ENCODE measurements at places on chromosomes 5 and 9.
A peak's percentile ranks its signal among the peaks of the same experiment; 100 is the strongest.

- no peak for DNase-seq
These were observed 3.6 kb downstream of the SYNPO start for GRCh38 chr5:150644058-150644457.

- DNase-seq, result peak; percentile 92
These were observed 70.2 kb upstream of the AGXT2 start for GRCh38 chr5:35117967-35118366.

DNA sequence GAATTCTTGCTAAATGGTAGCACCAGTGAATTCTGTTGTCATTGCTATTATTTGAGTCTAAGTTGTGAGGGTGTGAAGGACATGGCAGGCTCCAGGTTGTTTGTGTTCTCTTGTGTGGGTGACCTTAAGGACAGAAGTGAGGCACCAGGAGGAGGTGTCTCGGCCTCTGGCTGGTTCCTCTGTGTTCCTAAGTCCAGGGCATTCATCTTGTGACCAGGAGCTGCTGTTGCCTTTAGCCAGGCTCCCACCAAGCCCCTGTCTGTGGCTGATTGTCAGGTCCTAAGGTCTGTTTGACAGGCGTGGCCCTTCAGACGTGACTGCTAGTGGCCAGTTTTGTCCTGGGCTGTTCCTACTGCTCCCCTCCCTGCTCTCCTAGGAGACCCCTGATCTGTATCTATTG lies 89.4 kb downstream of the ANGPTL2 start:
- no peak for DNase-seq

- peak; percentile 29 for DNase-seq
These were observed 40.2 kb downstream of the NAIF1 start for GRCh38 chr9:128026773-128027541.

GRCh38 chr9:127214421-127215267 lies 49.9 kb upstream of the GARNL3 start:
- peak; percentile 69 for DNase-seq

DNA sequence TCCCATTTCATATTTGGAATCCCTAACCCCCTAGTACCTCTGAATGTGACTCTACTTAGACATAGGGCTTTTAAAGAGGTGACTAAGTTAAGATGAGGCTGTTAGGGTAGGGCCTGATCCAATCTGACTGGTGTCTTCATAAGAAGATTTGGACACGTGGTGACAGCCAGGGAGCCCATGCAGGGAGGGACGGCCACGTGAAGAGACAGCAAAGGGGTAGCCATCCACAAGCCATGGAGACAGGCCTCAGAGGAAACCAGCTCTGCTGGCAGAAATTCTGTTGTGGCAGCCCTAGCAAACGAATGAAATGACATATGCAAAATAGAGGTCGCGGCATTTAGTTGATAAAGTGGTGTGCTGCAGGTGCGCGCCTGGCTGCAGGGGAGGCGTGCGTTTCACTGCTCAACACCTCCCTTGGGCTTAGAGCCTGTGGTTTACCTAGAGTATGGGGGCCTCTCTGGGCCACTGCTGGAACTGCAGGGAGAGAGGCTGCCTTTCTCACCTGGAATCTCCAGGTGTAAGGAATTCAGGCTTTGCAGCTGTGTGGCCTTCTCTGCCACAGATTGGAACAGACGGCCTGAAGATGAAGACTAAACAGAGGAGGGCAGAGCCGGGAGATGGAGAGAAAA lies 7.1 kb upstream of the AFAP1L1 start:
- DNase-seq, result peak; percentile 20

DNA sequence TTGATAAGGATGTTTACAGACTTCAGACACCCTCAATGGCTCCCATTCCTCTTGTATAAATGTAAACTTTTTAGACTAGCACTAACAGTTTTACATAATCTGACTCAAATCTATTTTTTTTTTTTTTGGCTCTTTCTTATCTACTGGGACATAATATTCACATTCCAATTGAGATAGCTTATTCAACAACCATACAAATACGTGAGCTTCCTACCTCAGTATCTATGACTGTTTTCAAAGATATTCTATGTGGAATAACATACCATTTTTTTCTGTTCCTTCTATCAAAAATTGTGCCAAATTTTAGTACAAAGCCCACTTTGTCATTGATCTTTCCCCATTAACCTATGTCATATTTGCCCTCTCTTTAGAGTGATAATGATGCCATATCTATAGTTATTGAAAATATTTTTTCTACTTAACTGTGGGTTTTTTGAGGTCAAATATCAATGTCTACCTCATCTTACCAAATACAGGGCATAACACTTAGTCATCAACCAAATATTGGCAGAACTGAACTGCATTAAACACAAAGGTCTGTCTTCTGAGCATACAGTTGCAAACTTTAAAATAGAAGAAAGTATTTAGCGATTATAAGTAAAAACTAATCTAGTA lies 482.6 kb downstream of the PTPRD start:
- DNase-seq, result no peak

- DNase-seq, result no peak
These were observed 3.8 kb downstream of the PCDH1 start for GRCh38 chr5:141874262-141874964.

DNA sequence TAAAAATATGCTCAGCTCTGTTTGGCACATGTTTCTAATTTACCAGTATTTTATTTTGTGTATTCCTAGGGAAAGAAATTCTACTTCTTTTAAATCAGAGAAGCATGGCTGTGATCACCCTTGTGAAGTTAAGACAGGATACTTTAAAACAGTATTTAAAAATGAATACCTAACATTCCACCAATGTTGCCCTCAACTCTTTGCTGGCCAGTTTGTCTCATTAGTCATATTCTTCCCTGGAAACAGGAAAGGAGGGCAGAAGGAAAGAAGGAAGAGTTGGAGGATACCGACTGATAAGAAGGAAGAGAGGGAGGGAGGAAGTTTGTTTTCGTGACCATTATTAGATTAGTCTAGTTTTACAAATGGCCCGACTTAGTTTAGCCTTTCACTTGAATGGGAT lies 137.4 kb downstream of the PLK2 start:
- DNase-seq, result peak; percentile 69

DNA sequence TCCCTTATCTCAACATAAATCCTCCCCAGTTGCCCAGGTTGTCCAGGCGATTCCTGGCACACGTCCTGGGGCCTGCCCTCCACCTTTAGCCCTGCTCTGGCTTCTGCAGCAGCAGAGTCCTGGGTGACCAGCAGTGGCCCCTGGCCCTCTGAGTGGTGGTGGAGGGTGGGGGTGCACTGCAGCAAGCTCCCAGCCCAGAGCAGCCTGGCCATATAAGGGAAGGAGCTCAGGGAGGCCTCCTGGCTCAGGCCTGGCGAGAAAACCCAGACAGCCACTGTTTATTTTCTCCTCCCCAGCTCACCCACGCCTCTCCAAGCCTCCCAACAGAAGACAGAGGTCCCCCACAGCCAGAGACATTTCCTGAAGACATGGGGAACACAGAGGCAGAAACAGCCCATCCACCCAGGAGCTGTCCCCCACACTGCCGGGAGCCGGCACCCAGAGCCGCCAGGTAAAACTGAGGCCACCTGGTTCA lies 44.7 kb upstream of the IL17B start:
- no peak for DNase-seq

GRCh38 chr9:97963232-97963631 lies 19.9 kb upstream of the ANP32B start:
- no peak for DNase-seq

- peak; percentile 62 for DNase-seq
These were observed 646 bp downstream of the CARNMT1 start for GRCh38 chr9:75027187-75028107.

GRCh38 chr5:41851116-41851515 lies 19.1 kb downstream of the OXCT1 start:
- DNase-seq, result no peak
